ENCODE measurements at places on chromosomes 11 and 22.

GRCh38 chr11:32987851-32988250 lies 27.8 kb upstream of the DEPDC7 start:
- no peak for DNase-seq

DNA sequence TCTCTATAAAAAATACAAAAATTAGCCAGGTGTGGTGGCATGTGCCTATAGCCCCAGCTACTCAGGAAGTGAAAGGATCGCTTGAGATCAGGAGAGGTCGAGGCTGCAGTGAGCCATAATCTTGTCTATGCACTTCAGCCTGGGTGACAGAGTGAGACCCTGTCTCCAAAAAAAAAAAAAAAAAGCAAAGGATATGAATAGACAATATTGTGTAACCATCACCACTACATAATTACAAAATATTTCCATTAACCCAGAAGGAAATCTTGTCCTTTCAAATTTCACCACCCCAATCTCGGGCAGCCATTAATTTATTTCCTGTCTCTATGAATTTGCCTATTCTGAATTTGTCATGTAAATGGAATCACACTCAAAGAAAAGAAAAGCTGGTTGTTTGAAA lies 21.2 kb downstream of the RSF1 start:
- no peak for DNase-seq

- no peak for DNase-seq
Observed at GRCh38 chr22:42752912-42753311, 32.2 kb upstream of the A4GALT start.

DNA sequence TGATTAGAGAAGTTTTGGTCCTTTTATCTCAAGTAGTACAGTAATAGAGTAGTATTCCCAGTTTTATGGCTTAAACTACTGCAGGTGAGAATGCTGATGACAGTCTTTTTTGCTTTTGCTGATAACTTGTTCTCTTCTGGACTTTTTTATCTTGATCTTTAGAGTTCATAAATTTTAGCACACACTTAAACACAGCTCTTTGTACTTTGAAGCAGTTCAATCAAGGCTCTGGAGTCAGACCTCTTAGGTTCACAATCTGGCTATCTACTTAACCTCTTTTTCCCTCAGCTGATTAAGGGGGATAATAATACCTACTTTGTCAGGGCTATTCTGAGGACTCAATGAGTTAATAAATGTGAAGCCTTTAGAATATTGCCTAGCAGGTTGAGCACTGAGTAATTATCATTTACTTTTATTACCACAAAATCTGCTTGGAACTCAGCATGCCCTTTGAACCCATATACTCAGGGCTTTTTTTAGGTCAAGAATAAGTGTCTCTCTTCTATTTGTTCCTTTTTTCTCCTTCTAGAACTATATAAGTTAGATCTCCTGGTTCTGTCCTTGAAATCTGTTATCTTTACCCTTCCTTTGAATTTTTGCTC lies 51.9 kb downstream of the CSTF3 start:
- DNase-seq = no peak

- DNase-seq = no peak
Observed at GRCh38 chr11:114182471-114183043, 113.6 kb upstream of the NNMT start.

- DNase-seq = no peak
Observed at GRCh38 chr22:26857169-26857568, 199.8 kb downstream of the MIAT start.

Measured in thoracic aorta (tissue), 2 donors.